ENCODE measurements at places on chromosomes 16 and 17.

DNA sequence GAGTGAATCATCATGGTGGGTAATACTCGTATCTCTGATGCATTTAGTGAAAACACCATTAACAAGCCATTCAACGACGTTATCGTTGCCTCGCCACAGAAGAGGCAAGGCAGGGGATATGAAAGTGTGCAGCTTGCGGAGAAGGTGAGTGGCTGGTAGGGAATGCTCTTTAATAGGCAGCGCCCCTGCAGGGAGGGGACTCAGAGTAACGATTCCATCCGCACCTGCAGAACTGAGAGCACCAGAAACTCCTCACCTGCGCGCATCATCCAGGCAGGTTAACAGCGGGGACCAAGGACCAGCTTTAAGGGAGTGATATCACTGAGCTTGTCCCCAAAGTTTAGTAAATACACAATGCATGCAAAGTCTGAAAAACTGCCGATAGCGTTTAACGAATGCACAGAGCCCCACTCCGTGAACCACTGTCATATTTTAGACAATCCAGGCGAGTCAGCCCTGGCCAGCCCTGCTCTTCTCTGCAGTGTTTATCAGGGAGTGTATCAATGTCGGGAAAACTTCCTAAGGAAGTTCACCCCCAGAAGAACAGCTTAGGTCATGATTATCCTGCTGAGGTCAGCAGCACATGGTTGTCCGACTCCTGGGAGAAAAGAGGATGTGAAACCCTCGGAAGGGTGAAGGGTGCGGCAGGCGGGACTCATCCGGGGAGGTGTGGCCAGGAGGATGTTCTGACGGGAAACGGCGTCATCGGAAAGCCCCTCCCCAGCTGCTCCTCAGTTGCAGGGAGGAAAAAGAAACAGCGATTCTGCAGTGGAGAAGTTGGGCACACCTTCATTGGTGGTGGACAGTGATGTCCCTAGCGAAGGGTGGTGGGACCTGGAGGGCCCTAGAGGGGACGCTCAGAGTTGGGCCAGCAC is 68.5 kb upstream of the DNAH17 start:
- peak; percentile 54 for DNase-seq

GRCh38 chr16:19748389-19749168 is 30.5 kb downstream of the IQCK start:
- DNase-seq = no peak

DNA sequence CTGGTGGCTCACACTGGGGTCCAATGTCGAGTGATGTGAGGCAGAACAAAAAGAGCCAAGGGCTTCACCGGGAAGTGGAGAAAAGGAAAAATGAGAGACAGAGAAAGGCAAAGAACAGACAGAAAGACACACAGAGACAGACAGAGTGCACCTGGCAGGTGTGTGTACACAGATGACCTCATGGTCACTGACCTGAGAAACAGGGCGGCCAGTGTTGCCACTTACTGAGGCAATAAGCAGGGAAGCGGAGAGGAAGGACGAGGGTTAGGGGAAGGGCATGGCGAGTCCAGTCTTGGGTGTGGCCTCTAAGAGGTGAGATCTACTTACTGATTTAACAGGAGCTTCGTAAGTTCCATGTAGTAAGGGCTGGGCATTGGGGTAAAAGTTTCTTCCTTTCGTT is 7.5 kb downstream of the GINS2 start:
- no peak for DNase-seq

- DNase-seq = no peak
Observed at GRCh38 chr16:68403704-68404103, 44.6 kb downstream of the SMPD3 start.
